HL-60 (cell line): ENCODE measurements at places on chromosomes 3 and 15.

- no peak for DNase-seq
These were observed 27.9 kb upstream of the KLF13 start for GRCh38 chr15:31298707-31299172.

DNA sequence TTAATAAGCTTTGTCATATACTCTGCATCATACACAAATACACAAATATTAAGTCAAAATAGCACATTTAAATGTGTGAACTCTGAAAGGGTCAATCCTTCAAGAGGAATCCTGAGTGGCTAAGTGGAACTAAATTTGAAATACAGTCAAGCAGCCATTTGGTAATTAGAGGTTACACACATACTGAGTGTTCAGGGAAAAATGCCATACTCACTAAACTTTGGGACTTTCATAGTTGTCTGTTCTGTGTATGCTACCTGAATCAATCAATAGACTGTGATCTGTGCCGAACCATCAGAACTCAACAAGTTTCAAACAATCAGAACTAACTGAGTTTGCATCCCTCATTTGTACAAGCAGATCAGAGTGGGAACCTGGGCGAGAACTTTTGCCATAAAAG, 15.3 kb downstream of the ANKRD28 start:
- DNase-seq: no peak

DNA sequence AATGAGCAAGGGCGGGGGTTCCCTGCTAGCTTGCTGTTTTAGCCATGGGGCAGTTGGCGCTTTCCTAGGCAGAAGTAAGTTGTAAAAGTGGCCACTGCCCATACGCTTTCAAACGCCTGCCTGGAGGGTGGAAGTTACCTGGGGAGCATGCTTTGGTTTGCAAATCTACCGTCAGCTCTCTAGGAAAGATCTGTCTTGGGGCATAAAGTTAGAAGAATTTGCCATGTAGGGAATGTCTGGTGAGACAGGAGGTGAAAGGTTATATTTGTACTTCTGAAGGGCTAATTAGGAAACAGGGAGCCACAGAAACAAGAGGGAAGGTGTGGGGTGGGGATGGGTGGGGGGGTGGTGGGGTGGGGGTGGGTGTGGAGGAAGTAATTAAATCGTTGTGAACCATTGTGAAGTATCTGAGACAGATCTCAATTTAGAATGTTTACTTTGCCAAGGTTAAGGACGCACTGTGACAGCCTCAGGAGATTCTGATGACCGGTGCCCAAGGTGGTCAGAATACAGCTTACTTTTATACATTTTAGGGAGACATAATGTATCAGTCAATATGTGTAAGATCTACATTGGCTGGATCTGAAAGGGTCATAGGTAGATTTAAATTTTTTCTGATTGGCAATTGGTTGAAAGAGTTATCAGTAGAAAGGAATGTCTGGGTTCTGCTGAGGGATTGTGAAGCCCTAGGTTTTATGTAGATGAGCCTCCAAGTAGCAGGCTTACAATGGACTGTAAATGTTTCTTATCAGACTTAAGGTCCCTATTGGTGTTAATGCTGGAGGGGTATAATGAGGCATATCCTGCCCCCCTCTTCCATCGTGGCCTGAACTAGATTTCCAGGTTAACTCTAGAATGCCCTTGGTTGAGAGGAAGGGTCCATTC, 62.0 kb upstream of the GCNT3 start:
- no peak for DNase-seq

- peak; percentile 45 for DNase-seq
These were observed 71.3 kb upstream of the LRTM1 start for GRCh38 chr3:54999159-54999558.

DNA sequence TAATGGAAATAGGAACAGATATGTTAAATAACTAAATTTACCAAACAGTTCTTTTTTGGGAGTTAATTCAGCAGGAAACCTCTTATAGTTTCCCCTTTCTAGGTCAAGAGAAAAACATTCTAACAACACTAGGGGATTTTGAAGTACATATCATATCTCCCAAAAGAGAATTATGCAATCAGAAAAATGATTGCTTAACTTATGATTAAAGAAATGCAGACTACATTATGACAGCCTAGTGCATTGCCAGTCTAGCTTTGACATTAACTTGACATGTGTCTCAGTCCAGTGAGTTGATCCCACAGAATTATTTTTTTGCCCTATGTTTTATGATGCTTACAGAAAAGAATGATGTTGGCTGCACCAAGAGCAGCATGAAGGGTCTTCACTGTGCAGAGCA, 31.7 kb upstream of the NPHP3 start:
- DNase-seq: no peak

GRCh38 chr15:78201281-78202190, 32.8 kb downstream of the ACSBG1 start:
- no peak for DNase-seq

DNA sequence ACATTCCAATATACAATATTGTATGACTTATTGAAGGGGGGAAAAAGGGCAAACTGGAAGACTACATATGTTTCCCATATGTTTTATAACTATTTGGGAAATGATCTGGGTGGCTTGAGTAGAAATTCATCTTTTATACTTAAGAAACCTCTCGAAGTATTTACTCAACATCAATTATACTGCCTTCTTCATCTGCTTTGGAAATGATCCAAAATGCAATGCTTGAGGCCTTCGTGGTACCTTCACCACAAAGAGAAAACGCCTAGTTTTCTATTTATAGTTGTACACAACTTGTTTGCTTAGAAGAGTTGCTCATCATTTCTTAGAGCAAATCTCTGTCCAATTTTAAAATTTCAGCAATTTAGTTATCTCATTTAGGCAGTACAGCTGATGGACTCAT, 18.8 kb downstream of the ACKR4 start:
- DNase-seq: no peak

- no peak for DNase-seq
These were observed 149.3 kb downstream of the FMN1 start for GRCh38 chr15:33045066-33045810.

- DNase-seq: no peak
These were observed 1009.8 kb downstream of the TUSC7 start for GRCh38 chr3:117719316-117719926.

DNA sequence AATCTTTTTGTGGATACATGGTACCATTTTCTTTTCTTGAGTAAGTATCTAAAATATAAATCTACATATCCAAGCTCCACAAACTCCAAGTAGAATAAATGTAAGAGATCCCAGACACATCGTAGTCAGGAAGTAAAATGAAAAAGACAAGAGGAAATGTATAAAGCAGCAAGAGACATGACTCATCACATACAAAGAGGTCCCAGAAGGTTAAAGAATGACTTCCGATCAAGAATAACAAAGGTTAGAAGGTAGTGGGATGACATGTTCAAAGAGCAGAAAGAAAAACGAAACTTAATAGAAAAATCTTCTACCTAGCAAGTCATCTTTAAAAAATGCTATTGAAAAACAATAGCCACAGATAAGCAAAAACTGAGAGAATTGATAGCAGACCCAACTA, 705.8 kb downstream of the NR2F2 start:
- no peak for DNase-seq

- no peak for DNase-seq
These were observed 37.9 kb downstream of the CPA3 start for GRCh38 chr3:148903022-148903442.
